Esophagus muscularis mucosa (tissue), 4 donors: ENCODE measurements at places on chromosomes 13 and 19.

- peaks cover 9% of the 10 kb centered on the region for H3K36me3 ChIP-seq
- peaks cover 16% of the 10 kb centered on the region for H3K4me1 ChIP-seq
- no peak overlapping the region for H3K4me3 ChIP-seq
- DNase-seq = no peak
- H3K27me3 ChIP-seq = no peaks in the 10 kb centered on the region
Measured at GRCh38 chr19:40356681-40357595, 8.4 kb downstream of the PLD3 start.

GRCh38 chr13:34038541-34039068 lies 220.7 kb downstream of the RFC3 start:
- no peaks in the 10 kb centered on the region for H3K36me3 ChIP-seq
- no peaks in the 10 kb centered on the region for H3K4me1 ChIP-seq
- H3K27me3 ChIP-seq = no peaks in the 10 kb centered on the region
- H3K4me3 ChIP-seq = no peak overlapping the region
- H3K27ac ChIP-seq = no peak overlapping the region

- peaks cover 26% of the 10 kb centered on the region for H3K36me3 ChIP-seq
- DNase-seq = no peak
- no peaks in the 10 kb centered on the region for H3K27me3 ChIP-seq
- peak overlapping the region; percentile 99 for H3K27ac ChIP-seq
Measured at GRCh38 chr19:13839938-13840304, 37.0 kb upstream of the NANOS3 start.

GRCh38 chr19:4362101-4362828 lies 18.9 kb downstream of the MPND start:
- no peaks in the 10 kb centered on the region for H3K27me3 ChIP-seq
- DNase-seq = no peak
- no peak overlapping the region for H3K27ac ChIP-seq
- peaks cover 52% of the 10 kb centered on the region for H3K36me3 ChIP-seq
- no peak overlapping the region for H3K4me3 ChIP-seq

GRCh38 chr19:19300613-19301012 lies 19.7 kb downstream of the SUGP1 start:
- H3K27me3 ChIP-seq = no peaks in the 10 kb centered on the region
- no peak overlapping the region for H3K27ac ChIP-seq
- H3K4me3 ChIP-seq = no peak overlapping the region
- peaks cover 76% of the 10 kb centered on the region for H3K36me3 ChIP-seq

DNA sequence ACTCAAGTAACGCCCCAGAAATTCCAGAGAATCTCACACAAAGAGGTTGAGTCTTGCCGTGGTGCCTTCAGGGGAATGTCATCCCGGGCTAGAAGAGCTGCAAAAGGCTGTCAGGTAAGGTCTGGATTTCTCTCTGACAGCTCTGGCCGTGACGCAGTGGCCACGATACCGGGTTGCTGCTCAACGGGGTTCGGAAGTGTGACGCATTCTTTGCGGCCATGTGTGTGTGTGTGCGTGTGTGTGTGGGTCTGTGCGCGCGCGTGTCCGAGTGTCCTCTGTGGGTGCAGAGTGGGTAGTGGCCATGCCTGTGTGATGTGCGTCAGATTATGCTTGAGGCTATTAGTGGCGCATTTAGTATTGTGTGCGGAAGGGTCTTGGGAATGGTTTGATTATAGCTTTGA lies 306 bp downstream of the ZNF540 start:
- H3K27ac ChIP-seq = peak overlapping the region; percentile 93
- peak; percentile 92 for DNase-seq
- peaks cover 25% of the 10 kb centered on the region for H3K4me1 ChIP-seq
- no peaks in the 10 kb centered on the region for H3K27me3 ChIP-seq

- H3K4me3 ChIP-seq = no peak overlapping the region
- no peak for DNase-seq
- no peak overlapping the region for H3K27ac ChIP-seq
- peaks cover 14% of the 10 kb centered on the region for H3K4me1 ChIP-seq
Measured at GRCh38 chr13:26300140-26300539, 46.2 kb downstream of the CDK8 start.

GRCh38 chr13:84574851-84575250 lies 692.6 kb upstream of the SLITRK1 start:
- H3K27me3 ChIP-seq = no peaks in the 10 kb centered on the region
- H3K4me3 ChIP-seq = no peak overlapping the region
- H3K4me1 ChIP-seq = no peaks in the 10 kb centered on the region
- no peak overlapping the region for H3K27ac ChIP-seq
- DNase-seq = no peak
- no peaks in the 10 kb centered on the region for H3K36me3 ChIP-seq

DNA sequence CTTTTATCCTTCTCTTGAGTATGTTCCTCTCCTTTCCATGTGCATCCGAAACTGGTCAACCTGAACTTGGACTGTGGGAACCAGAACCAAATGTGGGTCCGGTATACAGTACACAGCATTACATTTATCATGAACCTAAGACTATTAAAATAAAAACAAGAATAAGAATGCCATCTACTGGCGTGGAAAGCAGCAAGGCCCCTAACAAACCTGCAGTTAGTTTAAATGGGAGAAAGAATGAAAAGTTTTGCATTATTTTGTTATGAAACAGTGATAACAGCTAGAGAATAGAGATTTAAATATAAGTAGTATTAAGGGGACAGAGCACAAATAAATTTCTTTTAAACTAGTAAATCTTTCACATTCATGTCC lies 159.5 kb downstream of the RBM26 start:
- no peaks in the 10 kb centered on the region for H3K36me3 ChIP-seq
- H3K4me3 ChIP-seq = no peak overlapping the region
- no peak overlapping the region for H3K27ac ChIP-seq
- H3K4me1 ChIP-seq = no peaks in the 10 kb centered on the region
- no peaks in the 10 kb centered on the region for H3K27me3 ChIP-seq

DNA sequence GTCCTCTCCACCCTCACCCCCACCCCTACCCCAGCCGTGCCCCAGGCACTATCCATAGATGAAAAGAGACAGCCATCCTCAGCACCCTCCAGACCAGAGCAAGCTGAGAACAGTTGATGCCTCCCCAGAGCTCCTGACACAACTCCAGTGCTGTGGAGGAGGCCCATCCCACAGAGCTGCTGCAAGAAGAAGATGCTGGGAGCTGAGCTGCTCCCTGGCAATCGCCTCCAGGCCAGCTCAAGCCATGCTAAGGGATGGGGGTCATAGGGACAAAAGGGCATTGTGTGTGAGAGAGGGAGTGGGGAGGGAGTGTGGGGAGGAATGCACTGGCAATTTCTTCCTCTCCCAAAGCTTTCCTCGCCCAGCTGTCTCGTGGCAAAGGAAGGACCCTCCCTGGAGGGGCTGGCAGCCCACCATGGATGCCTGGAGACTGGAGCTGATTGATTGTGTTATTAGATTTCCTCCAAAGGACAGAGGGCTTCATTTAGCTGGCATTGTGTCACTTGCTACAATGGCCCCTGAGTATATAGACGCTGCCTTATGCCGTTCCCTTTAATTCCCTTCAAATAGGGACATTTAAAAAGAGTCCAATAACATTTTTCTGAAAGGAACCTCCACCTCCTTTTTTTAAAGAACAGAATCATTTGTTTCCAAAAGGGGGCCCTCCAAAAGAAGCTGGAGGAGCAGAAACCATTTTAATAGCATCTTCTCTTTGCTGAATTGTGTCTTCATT lies 476.4 kb downstream of the FOXO1 start:
- H3K4me1 ChIP-seq = peaks cover 57% of the 10 kb centered on the region
- H3K4me3 ChIP-seq = no peak overlapping the region
- H3K36me3 ChIP-seq = no peaks in the 10 kb centered on the region
- DNase-seq = no peak
- H3K27me3 ChIP-seq = no peaks in the 10 kb centered on the region

DNA sequence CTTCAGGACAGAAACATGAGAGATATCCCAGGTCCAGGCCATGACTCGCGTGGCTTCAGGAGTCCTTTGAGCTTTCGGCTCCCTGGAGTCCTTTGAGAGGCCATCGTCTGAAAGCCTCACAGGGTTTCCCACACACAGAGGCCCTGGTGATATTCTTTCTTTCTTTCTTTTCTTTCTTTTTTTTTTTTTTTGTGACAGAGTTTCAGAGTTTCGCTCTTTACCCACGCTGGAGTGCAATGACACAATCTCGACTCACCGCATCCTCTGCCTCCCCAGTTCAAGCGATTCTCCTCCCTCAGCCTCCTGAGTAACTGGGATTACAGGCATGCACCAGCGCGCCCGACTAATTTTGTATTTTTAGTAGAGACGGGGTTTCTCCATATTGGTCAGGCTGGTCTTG lies 5.5 kb downstream of the SIN3B start:
- no peak overlapping the region for H3K4me3 ChIP-seq
- peaks cover 20% of the 10 kb centered on the region for H3K4me1 ChIP-seq
- H3K27me3 ChIP-seq = no peaks in the 10 kb centered on the region
- peaks cover 86% of the 10 kb centered on the region for H3K36me3 ChIP-seq
- no peak overlapping the region for H3K27ac ChIP-seq

DNA sequence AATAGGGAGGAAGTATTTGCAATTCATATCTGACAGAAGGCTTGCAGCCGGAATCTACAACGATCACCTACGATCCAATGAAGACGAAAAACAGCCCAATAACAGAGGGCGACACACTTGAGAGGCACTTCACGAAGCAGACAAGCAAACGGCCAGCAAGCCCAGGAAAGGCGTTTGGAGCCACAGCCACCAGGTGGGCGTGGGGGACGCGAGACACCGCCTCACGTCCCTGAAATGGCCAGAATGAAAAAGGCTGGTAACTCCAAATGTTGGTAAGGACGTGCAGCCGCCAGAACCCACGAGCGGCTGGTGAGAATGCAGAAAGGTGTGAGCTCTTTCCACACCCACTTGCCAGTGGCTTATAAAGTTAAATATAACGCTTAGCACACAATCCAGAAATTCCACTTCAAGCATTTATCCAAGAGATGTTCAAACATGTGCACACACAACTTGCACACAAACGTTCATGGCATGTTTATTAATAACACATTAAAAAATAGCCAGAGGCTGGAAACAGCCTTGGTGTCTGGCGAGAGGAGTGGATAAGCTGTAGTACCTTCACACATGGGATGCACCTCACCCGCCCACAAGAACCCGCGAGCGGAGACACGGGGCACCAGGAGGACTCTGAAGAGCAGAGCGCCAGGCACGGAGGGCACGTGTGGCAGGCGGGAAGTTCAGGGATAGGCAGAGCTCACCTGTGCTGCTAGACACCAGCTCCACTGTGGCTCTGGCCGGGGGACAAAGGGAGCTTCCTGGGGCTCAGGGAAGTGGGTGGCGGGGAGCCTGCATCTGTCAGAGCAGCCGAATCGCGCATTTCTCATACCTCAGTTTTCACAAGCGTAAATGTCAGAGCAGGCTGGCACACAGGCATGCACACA lies 89.3 kb downstream of the SPACA7 start:
- H3K27ac ChIP-seq = no peak overlapping the region
- no peak overlapping the region for H3K4me3 ChIP-seq
- DNase-seq = peak; percentile 79
- no peaks in the 10 kb centered on the region for H3K27me3 ChIP-seq

DNA sequence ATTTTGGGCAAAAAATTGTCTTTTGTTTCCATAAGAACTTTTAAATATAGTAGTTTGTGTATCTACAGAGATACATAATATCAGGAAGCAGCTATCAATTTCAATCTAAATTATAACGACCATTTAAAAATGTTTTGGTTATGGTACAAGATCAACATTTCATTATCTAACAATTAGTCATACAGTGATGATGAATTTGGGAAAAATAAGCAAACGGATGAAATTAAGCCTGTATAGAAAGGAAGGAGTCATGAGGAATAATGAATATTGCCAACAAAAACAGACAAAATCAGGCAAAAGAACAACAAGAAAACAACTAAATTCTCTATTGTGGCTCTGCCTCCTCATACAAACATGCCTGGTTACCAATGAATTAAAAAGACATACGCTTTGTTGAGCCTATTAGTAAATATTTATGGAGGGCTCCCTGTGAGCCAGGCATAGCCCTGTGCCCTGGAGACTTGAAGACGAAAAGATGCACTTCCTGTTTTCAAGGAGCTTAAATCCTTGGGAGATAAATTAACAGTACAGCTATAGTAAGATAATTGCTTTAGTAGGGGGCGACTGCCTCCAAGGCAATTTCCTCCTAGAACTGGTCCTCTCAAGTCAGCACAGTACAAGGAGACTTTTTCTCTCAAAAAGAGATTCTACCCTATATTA lies 73.0 kb downstream of the NALCN start:
- DNase-seq = no peak
- no peaks in the 10 kb centered on the region for H3K36me3 ChIP-seq
- no peaks in the 10 kb centered on the region for H3K27me3 ChIP-seq
- H3K27ac ChIP-seq = no peak overlapping the region
- H3K4me3 ChIP-seq = no peak overlapping the region

DNA sequence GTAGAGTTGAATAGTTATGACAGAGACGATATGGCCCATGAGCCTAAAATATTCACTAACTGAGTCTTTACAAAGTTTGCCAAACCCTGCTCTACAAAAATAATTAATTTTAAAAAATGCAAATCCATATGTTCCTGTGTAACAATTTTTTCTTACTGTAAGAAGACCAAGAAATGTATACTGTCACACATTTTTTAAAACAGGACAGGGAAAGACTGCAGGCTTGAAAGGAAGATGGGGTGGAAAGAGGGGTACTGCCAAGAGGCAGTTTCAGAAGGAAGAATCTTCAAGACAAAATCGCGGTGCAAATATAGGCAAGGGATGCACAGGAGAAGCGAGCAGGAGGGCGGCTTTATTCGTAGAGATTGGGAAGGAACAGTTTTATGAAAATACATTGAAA lies 115.7 kb upstream of the KLHL1 start:
- no peaks in the 10 kb centered on the region for H3K4me1 ChIP-seq
- no peak for DNase-seq
- H3K36me3 ChIP-seq = no peaks in the 10 kb centered on the region
- no peak overlapping the region for H3K27ac ChIP-seq

DNA sequence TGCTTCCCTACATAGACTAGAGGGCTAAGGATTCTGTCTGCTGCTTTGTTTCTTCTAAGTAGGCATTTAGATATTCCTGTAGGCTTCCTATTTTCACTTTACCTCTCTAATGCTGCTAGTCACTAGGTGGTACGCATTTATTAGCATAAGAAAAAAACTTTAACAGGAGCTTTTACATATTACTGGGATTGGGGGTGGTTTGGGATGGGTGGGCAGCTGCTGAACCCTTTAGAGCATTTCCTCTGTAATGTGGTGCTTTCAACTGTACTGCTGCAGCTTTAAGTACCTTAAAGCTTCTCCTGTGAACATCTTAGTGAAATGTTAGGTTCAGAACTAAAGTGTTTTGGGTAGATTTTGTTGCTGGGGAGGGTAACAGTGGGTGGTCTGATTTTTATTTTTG lies 92.6 kb downstream of the ZNF486 start:
- H3K4me3 ChIP-seq = no peak overlapping the region
- H3K27me3 ChIP-seq = no peaks in the 10 kb centered on the region
- DNase-seq = no peak
- no peaks in the 10 kb centered on the region for H3K36me3 ChIP-seq

DNA sequence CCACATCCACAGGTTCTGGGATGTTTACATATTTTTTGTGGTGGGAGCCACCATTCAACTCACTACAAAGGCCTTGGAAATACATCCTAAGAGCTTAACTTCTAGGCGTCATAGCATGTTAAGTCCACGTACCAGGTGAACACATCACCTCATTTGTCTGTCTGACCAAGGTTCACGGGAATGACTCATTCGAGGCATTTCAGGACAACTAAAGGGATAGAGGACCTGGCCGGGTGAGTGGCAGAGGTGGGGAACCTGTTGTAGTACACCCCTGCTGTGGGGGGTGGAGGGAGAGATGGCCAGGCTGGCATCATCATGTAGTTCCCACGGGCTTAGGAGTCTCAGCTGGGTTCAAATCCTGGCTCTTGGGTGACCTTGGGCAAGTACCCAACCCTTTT lies 51.5 kb downstream of the BICRA start:
- H3K27me3 ChIP-seq = no peaks in the 10 kb centered on the region
- H3K27ac ChIP-seq = peak overlapping the region; percentile 43
- H3K36me3 ChIP-seq = no peaks in the 10 kb centered on the region
